ENCODE measurements at places on chromosomes 7 and 10. TPM values are rescaled to one million over a fixed set of nuclear protein-coding genes. Genes with fewer than 3 reads are reported as not detected.

The TRPV5 gene
- total RNA-seq, result not detected

The ELFN1 gene
- total RNA-seq, result 5.0 TPM

The NHLRC2 gene
- 28.1 TPM for total RNA-seq

The GPR141 gene
- total RNA-seq, result not detected

The AASS gene
- 789 TPM for total RNA-seq

The PTPRZ1 gene
- 230 TPM for total RNA-seq

The MBLAC1 gene
- 5.0 TPM for total RNA-seq

The ITGB8 gene
- 3.5 TPM for total RNA-seq

The TAX1BP1 gene
- total RNA-seq, result 56.5 TPM

The OR6B1 gene
- not detected for total RNA-seq

The TMEM176A gene
- not detected for total RNA-seq

Data from GM23338 (cell line).